Heart left ventricle (tissue), 16 donors: ENCODE measurements at places on chromosomes 6 and 20. TPM values are rescaled to one million over a fixed set of nuclear protein-coding genes. Genes with fewer than 3 reads are reported as not detected.

Gene CST9
- not detected for total RNA-seq

Gene CTCFL
- total RNA-seq = not detected

Gene SLC13A3
- 0.77 TPM for total RNA-seq

Gene GRIK2
- 3.9 TPM for total RNA-seq

Gene KHDRBS2
- total RNA-seq = not detected

Gene C6orf132
- total RNA-seq = 2.7 TPM

Gene RNF146
- total RNA-seq = 41.0 TPM

Gene ID4
- total RNA-seq = 2.7 TPM

Gene BPIFB2
- total RNA-seq = not detected

Gene KIF6
- 0.75 TPM for total RNA-seq

Gene OSER1
- total RNA-seq = 34.1 TPM

Gene MUC21
- total RNA-seq = not detected

Gene ZC2HC1B
- total RNA-seq = not detected

Gene EYS
- total RNA-seq = not detected

GRCh38 chr6:36376742-36377141 lies 10.7 kb downstream of the ETV7 start:
- no peak for DNase-seq

DNA sequence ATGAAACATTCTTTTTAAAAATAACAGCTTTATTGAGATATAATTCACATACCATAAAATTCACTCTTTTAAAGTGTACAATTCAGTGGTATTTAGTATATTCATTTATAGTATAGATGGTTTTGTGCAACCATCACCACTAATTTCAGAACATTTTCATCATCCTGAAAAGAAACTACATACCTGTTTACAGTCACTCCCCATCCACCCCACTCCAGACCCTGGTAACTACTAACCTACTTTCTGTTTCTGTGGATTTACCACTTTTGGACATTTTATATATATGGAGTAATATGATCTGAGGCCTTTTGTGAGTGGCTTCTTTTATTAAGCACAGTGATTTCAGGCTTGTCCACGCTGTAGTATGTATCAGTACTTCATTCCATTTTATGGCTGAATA lies 2.5 kb upstream of the TMEM217 start:
- DNase-seq = no peak

GRCh38 chr20:45014671-45015415 lies 48.5 kb downstream of the STK4 start:
- DNase-seq = no peak

DNA sequence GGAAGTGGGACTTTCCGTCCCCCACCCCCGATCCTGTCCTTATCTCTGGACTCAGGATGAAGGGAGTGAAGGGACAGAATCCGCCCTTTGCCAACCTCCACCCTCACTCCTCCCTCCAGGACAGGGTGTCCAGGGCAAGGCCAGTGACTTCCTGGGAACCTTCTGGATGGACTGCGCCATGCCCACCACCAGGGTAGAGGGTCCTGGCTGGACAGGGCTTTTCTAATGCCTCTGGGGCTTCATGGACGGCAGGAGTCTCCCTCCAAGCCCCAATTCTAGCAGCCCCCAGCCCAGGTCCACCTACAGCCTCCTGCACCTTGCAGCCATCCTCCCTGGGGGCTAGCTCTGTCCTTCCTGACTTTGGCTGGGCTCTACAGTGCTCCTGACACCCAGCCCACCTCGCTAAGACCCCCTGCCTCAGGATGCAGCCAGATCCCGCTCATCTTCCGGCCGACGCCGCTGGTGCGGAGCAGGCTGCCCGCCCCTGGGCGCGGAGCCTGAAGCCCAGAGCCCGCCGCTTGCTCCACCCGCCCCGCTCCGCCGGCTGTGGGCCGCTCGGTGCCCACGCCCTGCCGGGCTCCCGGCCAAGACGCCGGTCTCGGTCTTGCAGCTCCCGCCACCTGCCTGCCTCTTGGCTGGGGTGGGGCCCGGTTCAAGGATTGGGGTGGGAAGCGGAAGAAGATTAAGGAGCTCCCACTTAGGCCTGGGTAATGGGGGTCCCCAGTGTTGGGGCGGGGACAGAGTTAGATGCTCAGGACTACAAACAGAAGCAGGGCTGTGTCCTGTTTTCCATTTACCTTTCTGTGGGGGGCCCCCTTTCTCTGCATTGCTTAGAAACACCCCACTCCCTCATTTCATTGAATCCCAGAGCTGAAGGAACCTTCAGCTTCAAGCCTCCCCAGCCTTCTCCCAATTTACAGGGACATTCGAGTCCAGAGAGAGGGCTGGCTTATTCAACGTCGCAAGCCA lies 72.8 kb downstream of the MDGA1 start:
- peak; percentile 55 for DNase-seq

DNA sequence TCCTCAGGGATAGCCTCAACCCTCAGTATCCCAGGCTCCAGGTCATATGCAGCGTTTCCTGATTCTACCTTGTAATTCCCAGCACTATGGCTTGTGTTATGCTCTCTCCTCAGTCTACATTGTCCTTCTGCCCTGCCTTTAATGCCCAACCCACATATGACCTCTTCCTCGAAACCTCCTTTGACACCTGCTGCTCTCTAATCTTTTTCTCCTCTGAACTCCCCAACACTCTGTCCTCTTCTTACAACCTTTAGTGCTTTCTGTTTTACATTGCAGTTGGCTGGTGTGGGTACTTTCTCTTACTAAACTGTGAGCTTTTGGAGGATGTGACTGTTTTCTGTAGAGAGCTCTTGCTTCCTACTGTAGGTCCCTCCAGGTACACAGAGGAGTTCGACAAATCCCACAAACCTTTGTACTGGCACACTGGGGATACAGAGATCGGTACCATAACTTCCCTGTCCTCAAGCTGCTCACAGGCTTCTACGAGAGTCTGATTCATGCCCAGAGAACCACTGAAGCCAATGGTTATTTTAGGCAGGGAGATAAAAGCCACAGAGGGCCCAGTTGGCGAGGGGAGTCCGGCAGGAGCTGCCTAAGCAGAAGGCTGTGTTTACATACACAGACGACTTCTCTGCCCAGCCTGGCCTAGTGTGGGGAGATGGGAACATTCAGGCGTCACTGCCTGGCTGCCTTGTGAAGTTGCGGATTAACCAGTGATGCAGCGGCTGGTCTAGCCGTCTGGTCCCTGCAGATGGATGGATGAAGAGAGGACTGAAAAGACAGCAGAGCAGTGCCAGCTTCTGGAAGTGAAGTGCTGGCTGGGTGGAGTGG lies 8.4 kb upstream of the EPB41L1 start:
- peak; percentile 86 for DNase-seq

GRCh38 chr20:62557462-62557861 lies 81.7 kb upstream of the GATA5 start:
- DNase-seq = no peak

DNA sequence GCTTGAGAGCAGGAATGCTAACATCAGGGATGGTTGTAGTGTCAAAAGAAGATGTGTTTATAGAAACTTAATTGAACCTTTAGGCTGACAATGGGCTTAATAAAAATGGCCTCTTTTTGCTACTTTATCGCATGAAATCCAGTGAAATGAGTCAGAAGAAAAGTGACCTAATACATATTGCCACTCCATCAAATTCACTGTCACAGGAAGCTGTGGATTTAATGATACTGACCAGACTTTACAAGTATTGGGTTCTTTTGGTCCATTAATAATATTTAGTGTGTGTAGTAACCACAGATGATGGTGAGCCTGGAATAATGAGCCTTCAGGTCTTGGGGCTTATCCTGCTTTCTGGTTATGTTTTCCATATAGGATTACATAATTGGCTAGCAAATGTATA lies 231.8 kb upstream of the GMDS start:
- DNase-seq = no peak

DNA sequence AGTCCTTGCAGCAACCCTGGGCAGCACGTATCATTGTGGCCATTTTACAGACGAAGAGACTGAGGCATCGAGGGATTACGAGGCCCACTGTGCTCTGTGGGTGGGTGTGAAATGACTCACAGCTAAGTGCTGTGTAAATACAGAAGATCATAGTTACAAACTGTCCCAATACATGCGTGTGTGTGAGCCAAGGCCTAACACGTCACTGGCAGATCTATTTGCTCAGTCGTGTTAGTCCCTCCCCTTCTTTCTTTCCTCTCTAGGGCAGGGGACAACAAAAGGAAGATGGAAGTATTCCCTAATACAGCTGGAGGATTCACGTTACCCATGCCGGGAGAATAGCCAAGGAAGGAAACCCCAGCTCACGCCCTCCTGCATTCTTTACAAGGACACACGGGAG lies 175.9 kb downstream of the CDC5L start:
- no peak for DNase-seq

GRCh38 chr6:25295651-25296050 lies 16.5 kb downstream of the CARMIL1 start:
- DNase-seq = no peak

- no peak for DNase-seq
These were observed 2.3 kb downstream of the MYLK2 start for GRCh38 chr20:31821427-31821826.

GRCh38 chr6:43695967-43696291 lies 8.3 kb upstream of the MRPS18A start:
- DNase-seq = no peak

DNA sequence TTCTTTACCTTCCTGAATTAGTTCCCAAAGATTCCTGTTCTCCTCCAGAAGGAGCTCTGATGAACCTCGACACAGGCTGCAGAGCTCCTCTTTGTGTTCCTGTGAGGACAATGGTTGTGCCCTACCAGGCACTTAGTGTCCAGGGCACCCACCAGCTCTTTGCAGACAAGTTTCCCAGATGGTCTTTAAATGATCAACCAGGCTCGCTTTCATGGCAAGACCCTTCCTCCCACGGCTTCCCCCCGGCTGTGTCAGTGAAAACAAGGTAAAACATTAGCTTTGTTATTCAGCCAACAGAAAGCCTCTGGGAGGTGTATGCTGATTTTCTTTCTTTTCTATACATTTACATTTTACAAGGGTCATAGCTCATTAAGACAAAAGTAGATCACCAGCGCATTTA lies 32.3 kb upstream of the CNKSR3 start:
- DNase-seq = no peak

- no peak for DNase-seq
These were observed 1.3 kb upstream of the FOXF2 start for GRCh38 chr6:1387876-1388629.

GRCh38 chr6:106522562-106523250 lies 106.6 kb downstream of the RTN4IP1 start:
- no peak for DNase-seq

DNA sequence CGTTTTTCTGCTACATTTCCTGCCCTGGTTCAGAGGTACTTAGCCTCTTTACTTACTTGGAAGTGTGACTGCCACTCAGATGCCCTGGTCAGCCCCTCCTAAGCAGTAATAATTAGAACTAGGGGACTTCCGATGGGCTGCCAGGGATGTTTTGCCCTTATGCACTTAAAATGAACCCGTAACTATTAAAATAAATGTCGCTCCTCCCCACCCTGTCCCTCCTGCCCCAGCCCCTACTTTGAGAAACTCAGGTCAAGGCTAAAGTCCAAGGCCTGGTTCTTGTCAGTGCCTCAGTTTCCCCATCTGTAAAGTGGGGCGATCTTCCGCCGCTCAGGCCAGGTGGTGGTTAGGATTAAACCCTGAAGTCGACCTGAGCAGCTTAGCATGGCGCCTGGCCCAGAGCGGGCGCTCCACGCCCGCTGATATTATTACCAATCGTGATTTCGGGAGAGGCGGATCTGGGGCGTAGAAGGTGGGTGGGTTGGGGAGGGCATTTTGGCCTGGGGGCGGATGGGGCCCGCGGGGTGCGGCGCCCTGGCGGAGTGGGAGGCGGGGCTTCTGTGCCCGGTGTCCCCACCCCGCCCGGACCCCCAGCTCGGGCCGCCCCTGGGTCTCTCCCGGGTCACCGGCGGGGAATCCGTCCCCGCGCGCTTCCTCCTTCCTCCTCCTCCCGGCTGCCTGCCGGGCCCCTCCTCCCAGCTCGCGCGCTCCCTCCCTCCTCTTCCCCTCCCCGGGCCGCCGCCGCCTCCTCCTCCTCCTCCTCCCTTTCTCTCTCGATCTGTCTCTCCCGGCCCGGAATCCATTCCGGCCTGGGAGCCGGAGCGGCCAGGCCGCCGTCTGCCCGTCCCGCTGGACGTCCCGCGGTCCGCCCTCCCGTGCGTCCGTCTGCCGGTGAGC lies at the start of gene SRC:
TSS of gene SRC (plus strand) at position 802 of the 897 bp plus-strand sequence. CDS start 38,014 bp downstream, outside the sequence.
- peak; percentile 85 for DNase-seq

DNA sequence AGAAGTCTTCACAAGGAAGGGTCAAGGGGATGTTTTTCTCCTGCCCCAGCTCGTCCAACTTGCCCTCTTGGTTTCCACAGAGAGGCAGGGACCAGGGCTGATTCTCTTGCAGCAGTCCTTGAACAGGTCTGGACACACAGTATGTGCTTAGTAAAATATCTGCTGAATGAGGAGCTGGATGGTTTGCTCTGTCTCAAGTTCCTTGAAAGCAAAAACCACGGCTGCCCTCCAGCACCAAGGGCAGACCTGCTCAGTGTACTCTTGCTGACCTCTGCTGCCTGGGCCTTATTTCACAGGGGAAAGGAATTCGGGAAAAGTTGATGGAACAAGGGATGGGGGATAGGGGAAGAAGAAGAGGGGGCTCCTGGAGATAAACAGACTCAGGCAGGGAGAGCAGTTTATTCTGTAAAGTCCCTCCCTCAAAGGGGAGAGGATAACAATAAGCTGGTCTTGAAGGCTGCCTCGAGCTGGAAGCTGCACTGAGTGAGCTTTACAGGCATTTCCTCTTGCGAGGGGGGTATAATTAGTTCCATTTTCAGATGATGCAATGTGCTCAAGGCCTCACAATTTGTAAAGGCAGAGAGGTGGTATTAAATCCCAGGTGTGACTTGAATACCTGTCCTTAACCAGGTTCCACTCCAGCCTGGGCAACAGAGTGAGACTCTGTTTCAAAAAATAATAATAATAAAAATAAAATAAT lies 10.3 kb downstream of the KCNK5 start:
- DNase-seq = no peak

- DNase-seq = no peak
These were observed 113.5 kb upstream of the PHACTR1 start for GRCh38 chr6:12602951-12603672.

DNA sequence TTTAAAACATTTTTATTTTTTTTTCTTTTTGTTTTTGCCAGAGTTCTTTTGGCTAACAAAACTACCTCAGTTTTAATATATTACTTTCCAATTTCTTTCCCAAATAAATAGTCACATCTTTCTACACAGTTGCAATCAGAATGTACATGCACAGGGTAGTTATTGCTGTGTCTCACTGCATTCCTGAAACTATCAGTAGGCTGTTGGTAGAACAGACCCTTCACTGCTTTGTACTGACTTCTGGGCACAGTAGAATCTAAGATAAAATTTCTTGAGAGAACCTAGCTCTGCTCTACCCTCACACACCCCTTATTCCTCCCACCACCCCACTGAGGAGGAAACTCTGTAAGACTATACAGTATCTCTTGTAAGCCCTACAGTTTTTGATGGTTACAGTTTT lies 19.9 kb downstream of the TPX2 start:
- no peak for DNase-seq
